HFFc6 (cell line): ENCODE measurements at places on chromosomes 4 and X.

DNA sequence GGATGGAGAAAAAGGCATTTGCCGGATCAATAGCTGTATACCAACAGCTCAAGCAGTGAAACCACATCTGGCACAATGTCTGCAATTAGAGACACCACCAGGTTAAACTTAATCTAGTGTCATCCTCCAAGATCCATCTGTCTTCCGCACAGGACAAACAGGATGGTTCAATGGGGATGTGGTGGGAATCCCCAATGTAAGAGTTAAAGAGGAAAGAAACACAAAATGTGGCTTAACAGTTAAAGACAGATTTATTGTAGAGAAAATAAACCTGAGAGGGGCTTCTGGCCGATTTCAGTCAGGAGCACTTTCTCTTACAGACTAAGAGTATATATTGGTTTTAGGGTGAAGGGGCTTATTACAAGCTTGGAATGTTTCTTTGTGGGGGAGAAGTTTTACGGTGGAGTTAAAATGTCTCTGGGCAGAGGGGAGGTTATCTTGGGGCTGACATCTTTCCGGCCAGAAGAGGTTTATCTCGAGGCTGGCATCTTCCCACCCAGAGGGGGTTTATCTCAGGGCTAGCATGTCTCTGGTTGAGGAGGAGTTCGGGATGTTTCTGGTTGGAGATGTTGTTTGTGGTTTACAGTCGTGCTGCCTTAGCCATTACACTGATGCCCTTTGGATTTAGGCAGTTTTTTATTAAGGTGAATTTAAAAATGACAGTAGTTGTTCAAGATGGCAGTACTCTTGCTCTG lies 61.7 kb downstream of the KANTR start:
- DNase-seq: no peak

DNA sequence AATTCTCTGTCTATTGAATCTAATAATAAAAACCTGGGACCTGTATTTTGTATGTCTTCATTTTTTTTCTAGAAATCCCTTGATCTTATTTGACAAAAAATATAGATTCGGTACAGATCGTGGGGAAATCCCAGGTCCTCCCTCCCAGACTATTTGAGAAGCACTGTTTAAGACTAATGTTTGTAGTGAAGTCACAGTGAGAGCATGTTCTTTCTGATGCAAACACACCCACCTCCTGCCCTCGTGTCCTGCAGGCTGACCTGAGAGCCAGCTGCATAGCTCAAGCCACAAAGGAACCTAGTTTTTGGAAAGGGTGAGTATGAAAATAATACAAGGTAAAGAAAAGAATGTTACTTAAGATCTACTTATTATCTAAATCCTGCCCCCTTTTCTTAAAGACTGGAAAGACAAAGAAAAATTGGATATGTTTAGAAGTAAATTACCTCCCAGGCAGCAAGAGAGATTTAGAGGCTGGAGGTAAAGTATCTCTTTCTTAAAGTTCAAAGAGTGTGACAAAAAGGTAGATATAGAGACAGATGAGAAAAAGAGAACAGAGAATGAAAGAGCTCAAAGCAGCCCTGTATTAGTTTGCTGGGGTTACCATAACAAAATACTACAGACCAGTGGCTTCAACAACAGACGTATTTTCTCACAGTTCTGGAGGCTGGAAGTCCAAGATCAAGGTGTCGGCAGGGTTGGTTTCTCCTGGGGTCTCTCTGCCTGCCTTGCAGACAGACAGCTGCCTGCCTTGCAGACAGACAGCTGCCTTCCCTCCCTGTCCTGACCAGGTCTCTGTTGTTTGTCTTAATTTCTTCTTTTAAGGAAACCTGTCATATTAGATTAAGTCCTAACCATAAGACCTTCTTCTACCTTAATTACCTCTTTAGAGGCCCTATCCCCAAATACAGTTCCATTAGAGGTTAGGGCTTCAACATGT lies 20.4 kb upstream of the DCTD start:
- DNase-seq: no peak

GRCh38 chr4:176377780-176378179 lies 58.0 kb downstream of the SPCS3 start:
- DNase-seq: peak; percentile 7

DNA sequence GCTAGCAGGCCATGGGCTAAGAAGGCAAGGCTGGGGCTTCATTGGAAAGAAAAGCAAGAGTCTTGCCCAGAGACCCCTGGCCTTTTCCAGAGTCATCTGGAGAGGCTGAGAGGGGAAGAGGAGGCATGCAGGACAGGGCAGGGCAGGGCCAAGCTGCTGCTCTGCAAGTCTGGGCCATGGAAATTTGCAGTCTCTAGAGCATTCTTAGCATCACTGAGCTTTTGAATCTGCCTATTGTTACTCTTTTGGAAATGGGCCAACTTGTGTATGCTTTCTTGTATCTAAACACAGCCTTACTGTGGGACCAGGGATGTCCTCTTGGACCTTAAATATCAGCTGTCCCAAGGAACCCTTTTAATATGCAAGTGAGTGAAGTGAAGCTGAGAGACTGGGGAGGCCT lies 560.5 kb downstream of the MID1IP1 start:
- DNase-seq: no peak

DNA sequence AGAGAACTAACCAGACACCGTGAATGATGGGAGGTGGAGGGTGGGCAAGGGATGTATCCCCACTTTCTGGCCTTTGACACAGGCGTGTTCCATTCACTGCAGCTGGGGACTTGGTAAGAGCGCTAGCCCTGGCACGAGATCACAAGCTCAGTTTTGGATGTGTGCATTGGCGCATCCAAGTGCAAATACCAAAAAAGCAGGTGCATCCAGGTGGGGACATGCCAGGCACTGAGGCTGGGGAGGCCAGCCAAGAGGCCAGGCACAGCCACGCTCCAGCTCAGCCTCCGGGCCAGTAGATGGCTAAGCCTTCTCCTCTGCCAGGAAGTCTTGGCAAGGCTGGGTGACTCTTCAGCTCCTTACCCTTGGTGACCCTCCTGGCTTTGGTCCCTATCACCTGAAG lies 4.4 kb upstream of the ZFP92 start:
- no peak for DNase-seq

DNA sequence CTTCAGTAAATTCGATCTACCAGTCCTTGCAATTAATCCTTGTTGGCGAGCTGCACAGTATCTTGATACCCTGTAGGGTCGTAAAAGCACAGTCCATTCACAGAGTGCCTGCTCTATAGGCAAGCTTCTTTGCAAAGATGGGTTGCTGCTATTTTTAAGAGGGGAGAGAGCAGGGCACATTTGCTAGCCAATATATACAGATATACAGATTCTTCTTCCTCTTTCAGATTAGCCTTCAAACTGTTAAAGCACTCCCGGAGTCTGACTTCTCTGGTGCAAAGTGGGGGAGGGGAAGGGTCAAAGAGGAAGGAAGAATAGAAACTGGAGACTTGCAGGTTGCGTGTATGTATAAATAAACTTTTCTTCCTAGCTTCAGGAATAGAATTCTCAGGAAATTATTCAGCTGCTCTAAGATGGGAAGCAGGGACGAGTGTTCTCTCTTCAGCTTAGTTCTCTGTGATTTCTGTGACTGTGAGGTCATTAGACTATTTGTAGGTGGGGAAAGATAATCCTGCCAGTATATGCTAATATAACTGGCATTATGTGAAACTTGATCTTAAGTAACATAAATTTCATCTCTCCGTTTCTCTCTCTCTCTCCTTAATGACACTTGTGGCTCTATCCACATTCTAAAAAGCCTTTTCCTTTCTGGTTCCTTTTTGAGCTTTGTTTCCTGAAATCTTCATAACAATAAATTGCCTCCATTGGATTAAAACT lies at the start of gene CYSLTR1:
Gene CYSLTR1 (minus strand): TSS at position 242 of the 717 bp plus-strand sequence. CDS start 53,865 bp downstream, outside the sequence.
- DNase-seq: no peak

DNA sequence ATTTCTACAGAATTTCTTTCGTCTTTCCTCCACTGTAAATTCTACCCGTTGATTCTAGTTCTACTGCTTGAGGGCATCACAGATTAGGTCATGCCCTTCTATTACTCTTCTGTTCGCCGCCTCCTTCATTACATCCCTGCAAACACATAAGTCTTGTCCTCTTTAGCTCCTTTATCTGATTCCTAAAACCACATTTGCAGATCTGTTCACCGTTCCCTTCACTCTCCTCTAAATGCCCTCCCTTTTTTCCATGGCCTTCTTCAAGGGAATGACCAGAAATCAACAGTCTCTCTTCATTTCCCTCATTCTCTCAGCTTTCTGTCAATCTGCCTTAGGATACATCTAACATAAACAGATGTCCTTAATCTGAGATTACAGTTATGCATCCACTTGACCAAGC lies 43.1 kb downstream of the BTC start:
- DNase-seq: no peak
